Activated CD4-positive, alpha-beta T cell treated with anti-CD3 and anti-CD28 coated beads for 48 hours (primary cell): ENCODE measurements at places on chromosomes 4 and X.

DNA sequence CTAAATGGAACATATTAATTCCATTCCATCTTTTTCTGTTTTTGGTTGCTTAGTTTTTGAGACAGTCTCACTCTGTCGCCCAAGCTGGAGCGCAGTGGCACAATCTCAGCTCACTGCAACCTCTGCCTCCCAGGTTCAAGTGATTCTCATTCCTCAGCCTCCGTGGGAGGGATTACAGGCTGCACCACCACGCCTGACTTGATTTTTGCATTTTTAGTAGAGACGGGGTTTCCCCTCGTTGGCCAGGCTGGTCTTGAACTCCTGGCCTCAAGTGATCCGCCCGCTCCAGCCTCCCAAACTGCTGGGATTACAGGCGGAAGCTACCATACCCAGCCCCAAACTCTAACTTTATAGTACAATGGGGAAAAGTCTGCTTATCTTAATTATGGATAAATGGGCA lies 11.2 kb downstream of the HNRNPD start:
- DNase-seq: peak; percentile 33

DNA sequence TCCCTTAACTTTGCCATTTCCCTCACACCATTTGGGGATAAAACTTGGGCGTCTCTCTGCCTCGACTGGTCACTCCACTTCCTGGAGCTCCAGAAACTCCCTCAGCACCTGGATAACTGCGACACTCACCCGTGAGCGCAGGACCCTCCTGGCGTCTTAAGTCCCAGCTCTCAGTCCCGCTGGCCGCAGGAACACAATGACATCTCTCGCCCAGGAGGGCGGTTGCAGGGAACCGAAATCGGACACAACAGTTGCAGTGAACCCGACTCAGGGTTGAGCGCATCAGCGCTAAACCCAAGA lies 370.9 kb upstream of the SMIM31 start:
- DNase-seq: no peak

DNA sequence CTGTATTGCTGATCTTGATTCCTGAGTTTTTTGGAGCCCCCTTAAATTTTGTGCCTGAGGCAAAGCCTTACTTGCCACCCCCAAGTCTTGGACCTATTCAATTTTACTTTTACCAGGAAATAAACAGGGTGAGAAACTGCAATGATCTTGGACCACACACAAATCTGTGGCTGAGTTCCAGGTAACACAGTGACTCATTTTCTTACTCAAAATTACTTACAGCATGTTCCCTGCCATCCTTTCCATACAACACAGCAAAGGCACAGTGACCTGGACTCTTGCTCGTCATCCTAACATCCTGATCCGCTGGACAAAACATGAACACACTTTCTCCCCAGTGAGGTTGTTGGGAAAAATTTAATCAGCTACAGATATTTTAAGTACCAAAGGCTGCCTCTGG lies 60.7 kb upstream of the S100G start:
- no peak for DNase-seq

DNA sequence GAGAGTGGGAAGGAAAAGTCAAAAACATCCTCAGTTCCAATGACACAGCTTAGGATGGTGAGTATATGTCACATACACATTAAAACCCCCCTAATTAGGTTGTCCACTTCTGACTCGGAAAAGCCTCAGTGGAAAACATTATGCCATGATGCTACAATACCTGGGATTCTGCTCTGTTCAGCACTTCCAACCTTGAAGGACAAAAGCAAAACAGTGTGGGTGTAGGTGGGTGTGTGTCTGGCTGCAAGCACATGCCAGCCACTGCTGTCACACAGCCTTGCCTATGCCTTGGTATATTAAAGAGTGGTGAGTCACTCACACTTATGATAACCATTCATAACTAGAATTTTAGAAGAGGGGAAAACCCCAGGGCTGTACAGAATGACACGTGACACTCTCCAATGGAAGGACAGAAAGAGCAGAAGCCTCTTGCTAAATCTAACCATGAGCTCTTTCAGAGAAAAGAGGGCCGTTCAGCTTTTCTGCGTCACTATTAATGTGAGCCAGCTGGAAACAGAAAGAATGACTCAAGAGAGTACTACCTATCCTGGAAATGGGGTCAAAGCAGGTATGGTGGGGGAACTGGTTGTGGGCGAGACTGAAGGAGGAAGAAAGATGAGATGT lies 159.6 kb downstream of the TET2 start:
- DNase-seq: peak; percentile 72
